Aorta (tissue), 5 donors: ENCODE measurements at places on chromosomes 6 and 20. TPM values are rescaled to one million over a fixed set of nuclear protein-coding genes. Genes with fewer than 3 reads are reported as not detected.

DNA sequence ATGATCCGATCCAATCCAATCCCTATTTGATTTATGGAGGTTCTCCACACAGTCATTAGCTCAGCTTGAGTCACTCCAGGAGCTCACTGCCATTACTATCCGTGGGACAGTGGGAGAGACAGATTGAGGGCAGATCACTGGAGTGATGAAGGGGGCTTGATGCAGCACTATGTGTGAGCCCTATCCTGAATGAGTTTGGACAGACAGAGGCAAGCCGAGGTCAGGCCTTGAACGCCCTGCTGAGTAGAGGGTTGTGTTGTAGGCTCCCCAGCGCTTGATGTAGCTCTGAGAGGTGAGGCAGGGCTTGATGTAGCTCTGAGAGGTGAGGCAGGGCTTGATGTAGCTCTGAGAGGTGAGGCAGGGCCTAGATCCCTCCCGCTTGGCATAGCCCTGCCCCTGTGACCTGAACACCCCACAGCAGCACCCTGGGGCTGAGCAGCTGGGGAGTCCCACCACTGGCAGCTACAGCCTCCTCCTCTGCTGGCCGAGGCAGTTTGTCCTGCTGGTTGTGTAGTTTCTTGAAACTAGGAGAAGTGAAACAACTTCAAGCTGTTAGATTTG, 58.7 kb downstream of the ZFAND3 start:
- peaks cover 1% of the 10 kb centered on the region for H3K4me1 ChIP-seq
- no peak overlapping the region for H3K27ac ChIP-seq
- no peak for DNase-seq
- H3K27me3 ChIP-seq = no peaks in the 10 kb centered on the region
- no peak overlapping the region for H3K4me3 ChIP-seq

- no peak overlapping the region for H3K4me3 ChIP-seq
- no peaks in the 10 kb centered on the region for H3K4me1 ChIP-seq
- no peak for DNase-seq
- H3K36me3 ChIP-seq = no peaks in the 10 kb centered on the region
- no peaks in the 10 kb centered on the region for H3K27me3 ChIP-seq
These were observed 477.9 kb upstream of the MANEA start for GRCh38 chr6:95099410-95099809.

DNA sequence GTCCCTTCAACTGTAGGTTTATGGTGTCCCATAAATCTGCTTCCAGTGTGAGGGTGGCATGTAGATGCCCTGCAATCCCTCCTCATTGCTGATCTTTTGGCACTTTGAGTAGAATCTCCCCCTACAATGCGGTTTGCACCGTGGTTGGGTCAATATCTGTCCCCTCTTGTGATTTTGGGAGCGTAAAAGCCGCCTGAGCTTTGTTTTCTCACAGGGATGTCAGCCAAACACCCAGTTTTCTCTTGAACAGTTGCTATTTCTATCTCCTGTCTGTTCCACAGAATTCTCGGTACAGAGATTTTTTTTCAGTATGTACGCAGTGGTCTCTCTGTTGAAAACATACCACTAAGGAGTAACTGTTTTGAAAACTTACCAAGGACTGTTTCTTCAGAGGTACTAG, 21.8 kb downstream of the CDS2 start:
- H3K27me3 ChIP-seq = no peaks in the 10 kb centered on the region
- peaks cover 2% of the 10 kb centered on the region for H3K36me3 ChIP-seq
- peak overlapping the region; percentile 18 for H3K4me3 ChIP-seq

DNA sequence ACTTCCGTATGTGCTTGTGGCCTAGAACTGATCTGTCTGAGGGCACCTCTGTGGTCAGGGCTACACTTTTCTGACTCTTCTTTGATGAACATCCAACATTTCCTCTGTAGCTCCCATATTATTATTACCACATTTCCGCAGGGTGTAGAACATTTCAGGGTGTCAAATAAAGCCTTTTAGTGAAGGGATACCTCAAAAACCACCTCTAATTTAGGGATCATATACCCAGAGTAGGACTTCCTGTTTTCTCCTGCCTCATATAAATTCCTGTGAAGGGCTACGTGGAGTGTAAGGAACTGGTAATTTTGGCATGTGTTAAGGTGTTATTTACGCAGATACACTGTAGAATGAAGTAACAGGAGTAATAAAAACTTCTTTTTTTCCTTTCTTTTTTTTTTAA, 5.5 kb upstream of the MUC22 start:
- H3K27ac ChIP-seq = no peak overlapping the region
- H3K27me3 ChIP-seq = no peaks in the 10 kb centered on the region
- H3K4me1 ChIP-seq = no peaks in the 10 kb centered on the region
- H3K36me3 ChIP-seq = no peaks in the 10 kb centered on the region

KHDRBS2 gene
- 0.57 TPM for total RNA-seq

GRCh38 chr6:155561257-155561965, 105.8 kb upstream of the NOX3 start:
- no peak overlapping the region for H3K4me3 ChIP-seq
- no peak overlapping the region for H3K27ac ChIP-seq
- DNase-seq = no peak
- no peaks in the 10 kb centered on the region for H3K36me3 ChIP-seq
- H3K4me1 ChIP-seq = no peaks in the 10 kb centered on the region

DNA sequence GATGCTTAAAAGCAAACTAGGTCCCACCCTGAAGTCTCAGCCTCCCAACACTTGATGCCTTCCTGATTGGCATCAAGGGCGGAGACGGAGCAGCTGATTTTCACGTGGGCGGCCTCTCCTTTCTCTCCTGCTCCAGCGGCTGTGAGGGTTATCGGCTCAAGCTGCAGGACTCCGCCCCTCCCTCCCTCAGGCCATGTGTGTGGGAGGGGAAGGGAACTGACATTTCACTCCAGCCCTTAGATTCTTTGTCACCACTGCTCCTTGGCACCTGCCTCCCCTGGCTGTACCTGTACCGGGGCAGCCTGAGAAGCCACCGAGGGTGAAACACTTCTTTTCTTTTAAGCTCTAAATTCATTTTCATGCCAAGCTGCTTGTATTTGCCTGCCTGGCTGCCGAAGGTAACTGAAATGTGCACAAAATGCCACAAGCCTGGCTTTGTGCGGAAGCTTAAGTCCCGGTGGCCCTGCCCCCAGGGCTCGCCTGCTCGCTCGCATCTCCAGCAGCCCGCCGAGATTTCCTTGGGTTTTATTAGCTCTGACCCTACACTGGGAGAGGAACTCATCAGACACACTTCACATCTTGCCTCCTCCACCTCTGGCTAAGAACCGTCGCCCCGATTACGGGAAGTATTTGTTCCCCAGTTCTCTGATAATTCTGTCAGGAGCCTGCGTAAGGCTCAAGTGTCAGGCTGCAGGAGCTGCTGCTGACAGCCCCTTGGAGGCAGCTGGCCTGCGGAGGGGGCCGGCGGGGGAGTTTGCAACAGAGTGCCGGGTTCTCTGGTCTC, 9.6 kb upstream of the CPNE5 start:
- DNase-seq = no peak
- H3K4me1 ChIP-seq = peaks cover 2% of the 10 kb centered on the region
- H3K4me3 ChIP-seq = no peak overlapping the region
- H3K36me3 ChIP-seq = no peaks in the 10 kb centered on the region
- no peak overlapping the region for H3K27ac ChIP-seq
- no peaks in the 10 kb centered on the region for H3K27me3 ChIP-seq

GRCh38 chr6:144075187-144075586, 20.2 kb downstream of the SF3B5 start:
- H3K27me3 ChIP-seq = no peaks in the 10 kb centered on the region
- no peak overlapping the region for H3K27ac ChIP-seq
- H3K4me3 ChIP-seq = no peak overlapping the region
- H3K36me3 ChIP-seq = no peaks in the 10 kb centered on the region
- no peak for DNase-seq
- H3K4me1 ChIP-seq = no peaks in the 10 kb centered on the region

- DNase-seq = no peak
- peak overlapping the region; percentile 37 for H3K27ac ChIP-seq
- H3K4me1 ChIP-seq = no peaks in the 10 kb centered on the region
- H3K27me3 ChIP-seq = no peaks in the 10 kb centered on the region
- no peaks in the 10 kb centered on the region for H3K36me3 ChIP-seq
These were observed 67.7 kb upstream of the CD93 start for GRCh38 chr20:23153696-23154341.

- no peaks in the 10 kb centered on the region for H3K36me3 ChIP-seq
- H3K4me3 ChIP-seq = no peak overlapping the region
- no peak for DNase-seq
These were observed 937.4 kb upstream of the GJE1 start for GRCh38 chr6:141195251-141195832.

DNA sequence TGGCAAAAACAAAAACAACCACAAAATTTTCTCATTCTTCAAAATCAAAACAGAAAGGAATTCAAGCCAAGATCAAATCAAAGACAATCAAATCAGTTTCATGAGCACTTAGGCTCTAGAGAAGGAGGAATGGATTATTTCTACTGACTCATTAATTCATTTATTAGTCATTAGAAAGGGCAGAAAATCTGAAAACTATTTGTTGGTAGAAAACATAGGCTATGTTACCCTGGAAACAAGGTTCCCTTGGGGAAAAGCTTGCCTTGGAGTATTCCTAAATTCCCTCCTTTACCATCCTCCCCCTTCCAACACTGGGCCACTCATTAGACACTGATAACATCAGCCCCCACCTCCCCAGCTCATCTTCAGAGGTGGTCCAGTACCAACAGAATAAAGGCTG, 17.5 kb downstream of the KIF16B start:
- no peaks in the 10 kb centered on the region for H3K4me1 ChIP-seq
- no peak overlapping the region for H3K27ac ChIP-seq
- H3K4me3 ChIP-seq = no peak overlapping the region
- no peak for DNase-seq
- H3K27me3 ChIP-seq = no peaks in the 10 kb centered on the region

MYH7B gene
- total RNA-seq = 0.57 TPM

GRCh38 chr6:12507636-12508035, 208.9 kb upstream of the PHACTR1 start:
- DNase-seq = no peak
- no peaks in the 10 kb centered on the region for H3K36me3 ChIP-seq
- no peaks in the 10 kb centered on the region for H3K27me3 ChIP-seq
- no peaks in the 10 kb centered on the region for H3K4me1 ChIP-seq
- no peak overlapping the region for H3K4me3 ChIP-seq
- no peak overlapping the region for H3K27ac ChIP-seq

MMP24 gene
- total RNA-seq = 0.52 TPM

DNA sequence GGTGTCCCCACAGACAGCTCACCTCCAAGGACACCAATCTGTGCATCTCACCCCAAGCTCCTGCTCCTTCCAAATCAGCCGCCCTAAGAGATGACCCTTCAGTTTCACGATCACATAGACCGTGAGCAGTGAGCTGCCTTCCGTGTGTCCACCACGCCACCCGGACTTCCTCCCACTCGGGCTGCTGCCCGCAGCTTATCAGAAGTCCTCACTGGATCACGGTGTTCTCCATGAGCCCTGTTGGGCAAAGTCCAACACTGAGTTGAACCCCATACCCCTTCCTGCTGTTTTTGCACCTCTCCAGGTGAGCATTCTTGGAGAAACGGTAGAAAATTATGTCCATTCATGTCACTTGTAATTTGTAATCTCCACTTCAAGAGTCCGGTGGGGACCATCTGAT, 234.4 kb downstream of the SMOC2 start:
- no peaks in the 10 kb centered on the region for H3K4me1 ChIP-seq
- no peak overlapping the region for H3K4me3 ChIP-seq

DNA sequence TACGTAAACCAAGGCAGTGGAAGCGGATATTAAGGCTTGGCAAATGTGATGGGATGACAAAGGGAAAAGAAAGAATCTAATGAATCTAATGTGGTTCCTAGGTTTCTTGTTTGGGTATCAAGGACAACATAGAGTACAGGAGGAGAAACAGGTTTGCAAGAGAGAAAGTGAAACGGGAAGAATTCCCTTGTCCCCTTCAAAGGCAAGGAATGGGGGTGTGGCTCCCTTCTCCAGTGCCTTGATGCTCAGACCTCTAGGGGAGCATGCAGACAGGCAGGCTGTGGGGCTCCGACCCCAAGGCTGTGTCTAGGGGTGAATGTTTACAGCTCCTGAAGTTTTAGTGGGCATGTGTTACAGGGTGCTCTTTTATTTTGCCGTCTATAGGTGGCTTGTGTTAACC, 317.5 kb upstream of the HSF2 start:
- DNase-seq = no peak
- H3K4me1 ChIP-seq = no peaks in the 10 kb centered on the region
- H3K27ac ChIP-seq = no peak overlapping the region
- H3K27me3 ChIP-seq = no peaks in the 10 kb centered on the region

DNA sequence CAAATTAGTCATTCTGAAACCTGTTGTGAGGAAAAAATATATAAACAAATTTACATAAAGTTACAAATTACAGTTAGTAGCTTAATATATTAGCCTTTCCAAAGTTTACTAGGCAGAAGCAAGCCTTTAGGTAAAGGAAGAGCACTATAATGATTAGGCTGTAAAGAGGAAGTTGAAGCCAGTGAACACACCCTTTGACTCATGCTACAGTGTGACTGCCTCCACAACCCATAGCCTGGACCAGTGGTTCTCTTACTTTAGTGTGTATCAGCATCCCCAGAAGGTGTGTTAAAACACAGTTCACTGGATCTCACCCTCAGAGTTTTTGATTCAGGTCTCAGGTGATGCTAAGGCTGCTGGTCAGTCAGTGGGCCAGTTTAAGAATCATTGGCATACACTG, 91.4 kb upstream of the DEFB112 start:
- no peak overlapping the region for H3K4me3 ChIP-seq
- no peaks in the 10 kb centered on the region for H3K4me1 ChIP-seq
- no peaks in the 10 kb centered on the region for H3K36me3 ChIP-seq
- no peak for DNase-seq

DNA sequence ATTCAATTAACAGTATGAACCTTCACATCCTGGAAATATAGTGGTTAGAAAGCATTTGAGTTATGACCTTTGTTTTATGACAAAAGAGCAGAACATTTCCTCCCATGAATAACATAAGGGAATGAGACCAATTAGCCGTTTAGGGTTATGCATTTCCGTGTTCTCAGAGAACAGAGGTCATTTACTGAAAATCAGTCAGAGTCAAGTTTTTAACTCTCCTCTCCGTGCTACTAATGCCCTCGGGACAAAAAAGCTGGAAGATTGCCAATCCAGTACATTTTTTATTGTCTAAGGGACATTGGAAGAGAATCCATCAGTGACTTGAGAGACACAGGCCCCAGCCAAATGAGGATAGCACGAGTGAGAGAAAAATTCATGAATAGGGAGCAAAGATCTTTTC, 632.7 kb downstream of the RFPL4B start:
- DNase-seq = no peak
- H3K36me3 ChIP-seq = no peaks in the 10 kb centered on the region
- H3K4me3 ChIP-seq = no peak overlapping the region
- no peak overlapping the region for H3K27ac ChIP-seq

C6orf141 gene
- 9.6 TPM for total RNA-seq

- peak; percentile 48 for DNase-seq
- no peak overlapping the region for H3K4me3 ChIP-seq
- no peaks in the 10 kb centered on the region for H3K4me1 ChIP-seq
- H3K27ac ChIP-seq = no peak overlapping the region
These were observed 31.0 kb upstream of the MRPS18A start for GRCh38 chr6:43718387-43719105.

- no peak overlapping the region for H3K4me3 ChIP-seq
- no peak for DNase-seq
- H3K27ac ChIP-seq = no peak overlapping the region
- no peaks in the 10 kb centered on the region for H3K36me3 ChIP-seq
- no peaks in the 10 kb centered on the region for H3K4me1 ChIP-seq
These were observed 49.4 kb downstream of the PYGB start for GRCh38 chr20:25297141-25297905.

GRCh38 chr20:60138256-60139220, 180.3 kb downstream of the CDH26 start:
- H3K27me3 ChIP-seq = no peaks in the 10 kb centered on the region
- H3K36me3 ChIP-seq = no peaks in the 10 kb centered on the region
- no peak overlapping the region for H3K27ac ChIP-seq
- H3K4me1 ChIP-seq = no peaks in the 10 kb centered on the region
- no peak overlapping the region for H3K4me3 ChIP-seq

- no peak overlapping the region for H3K4me3 ChIP-seq
- H3K36me3 ChIP-seq = no peaks in the 10 kb centered on the region
- peaks cover 3% of the 10 kb centered on the region for H3K4me1 ChIP-seq
- no peak overlapping the region for H3K27ac ChIP-seq
- no peak for DNase-seq
These were observed 185.6 kb upstream of the MCHR2 start for GRCh38 chr6:100179576-100179975.
